Hindlimb muscle (tissue), 1 donor: ENCODE measurements at places on chromosomes 5 and 9. TPM values are rescaled to one million over a fixed set of nuclear protein-coding genes. Genes with fewer than 3 reads are reported as not detected.

OR13J1 gene
- polyA plus RNA-seq = not detected

IFNA2 gene
- not detected for polyA plus RNA-seq

FAM13B gene
- 24.6 TPM for polyA plus RNA-seq

NR2F1-AS1 gene
- polyA plus RNA-seq = 2.7 TPM

LCN1 gene
- polyA plus RNA-seq = not detected

TMEFF1 gene
- polyA plus RNA-seq = 2.7 TPM

EFNA5 gene
- 4.7 TPM for polyA plus RNA-seq

CAMK2A gene
- polyA plus RNA-seq = 116 TPM

MELK gene
- 8.5 TPM for polyA plus RNA-seq

PDLIM4 gene
- 51.7 TPM for polyA plus RNA-seq

ADAMTS13 gene
- 10.4 TPM for polyA plus RNA-seq

GRCh38 chr9:75185585-75186170 lies 97.4 kb downstream of the OSTF1 start:
- no peak for DNase-seq

GRCh38 chr5:32311404-32312196 lies 1.1 kb downstream of the MTMR12 start:
- DNase-seq = no peak

GRCh38 chr5:89313044-89313443 lies 430.1 kb upstream of the MEF2C start:
- no peak for DNase-seq

- DNase-seq = no peak
Measured at GRCh38 chr5:126956991-126957390, 73.4 kb downstream of the MARCHF3 start.

- DNase-seq = no peak
Measured at GRCh38 chr5:61347080-61347479, 15.0 kb downstream of the ZSWIM6 start.

GRCh38 chr5:39376293-39376714 lies 12.0 kb upstream of the C9 start:
- no peak for DNase-seq

GRCh38 chr5:101782352-101783103 lies 513.6 kb downstream of the SLCO4C1 start:
- DNase-seq = no peak

GRCh38 chr9:124011460-124012301 lies at the start of gene LHX2:
Gene LHX2 (plus strand): TSS chr9:124011768. CDS start chr9:124012349, 581 bp downstream.
- peak; percentile 78 for DNase-seq

DNA sequence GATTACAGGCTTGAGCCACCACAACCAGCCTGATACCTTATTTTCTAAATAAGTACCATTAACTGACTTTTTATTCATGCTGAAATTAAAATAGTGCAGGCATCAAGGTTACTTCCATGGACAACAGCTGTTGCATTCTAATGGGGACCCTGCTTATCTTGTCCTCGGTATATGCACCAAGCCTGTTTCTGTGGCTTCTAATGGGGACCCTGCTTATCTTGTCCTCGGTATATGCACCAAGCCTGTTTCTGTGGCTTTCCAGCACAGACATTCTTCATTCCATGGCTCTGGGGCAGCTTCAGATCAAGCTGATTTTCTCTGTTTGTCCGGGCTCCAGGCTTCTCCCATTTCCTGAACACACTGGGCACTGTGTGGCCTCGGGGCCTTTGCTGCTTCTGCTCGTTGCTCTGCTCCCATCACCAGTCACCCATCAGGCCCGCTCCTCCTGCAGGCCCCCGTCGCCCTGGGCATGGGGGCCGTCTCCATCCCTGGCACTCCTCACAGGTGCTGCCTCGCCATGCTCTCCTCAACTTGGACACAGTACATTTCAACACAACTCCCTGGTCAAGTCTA lies 30.7 kb downstream of the ZNF354A start:
- no peak for DNase-seq

DNA sequence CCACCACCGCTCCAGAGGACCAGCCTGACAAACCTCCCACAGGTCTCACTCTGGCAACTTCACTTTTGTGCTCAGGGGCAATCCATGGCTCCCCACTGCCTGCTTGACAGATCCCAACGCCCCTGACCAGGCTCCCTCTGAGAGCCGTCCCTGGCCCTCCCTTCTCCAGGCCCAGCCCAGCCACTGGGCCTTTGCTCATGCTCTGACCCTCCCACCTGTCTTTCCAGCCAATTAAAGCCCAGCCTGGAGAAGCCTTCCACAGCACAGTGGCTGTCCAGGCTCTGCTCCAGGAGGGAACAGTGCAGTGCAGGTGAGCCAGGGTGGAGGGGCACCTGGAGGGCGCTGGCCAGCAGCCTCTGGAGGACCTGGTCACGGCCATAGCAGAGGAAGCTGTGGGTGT lies 3.3 kb downstream of the ENTPD2 start:
- no peak for DNase-seq

DNA sequence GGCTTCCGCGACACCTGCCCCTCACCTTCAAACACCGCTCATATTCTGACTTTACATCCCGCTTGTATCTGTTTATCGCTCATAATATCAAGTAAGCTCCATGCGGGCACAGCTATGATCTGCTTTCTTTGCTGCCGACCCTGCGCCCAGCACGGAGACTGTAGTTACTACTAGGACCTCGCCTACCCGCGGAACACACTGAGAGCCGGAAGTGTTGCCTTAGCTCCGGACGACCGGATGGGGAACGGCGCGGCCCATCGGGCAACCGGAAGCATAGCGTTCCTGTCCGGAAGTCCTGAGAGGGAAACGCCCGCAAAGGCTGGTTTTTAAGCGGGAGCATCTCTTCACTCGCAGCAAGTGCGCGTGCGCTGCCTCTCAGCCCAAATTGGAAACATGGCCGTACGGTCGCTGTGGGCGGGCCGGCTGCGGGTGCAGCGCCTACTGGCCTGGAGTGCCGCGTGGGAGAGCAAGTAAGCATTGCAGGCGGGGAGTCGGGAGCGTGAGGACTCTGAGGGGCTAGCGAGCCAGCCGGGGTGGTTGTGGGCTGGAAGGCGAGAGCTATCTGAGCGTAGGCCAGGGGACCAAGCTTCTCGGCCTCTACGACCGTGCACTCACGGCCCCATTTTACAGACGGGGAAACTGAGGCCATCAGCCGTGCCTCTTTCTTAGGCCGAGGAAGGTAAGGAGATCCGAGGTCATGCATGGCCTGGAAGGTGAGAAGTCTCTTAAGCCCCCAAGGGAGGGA lies at the start of gene GRPEL2:
Gene GRPEL2, plus strand, starts transcription at position 353 of the 745 bp plus-strand sequence. Its CDS starts 41 bp downstream, at position 394.
- DNase-seq = peak; percentile 96

- DNase-seq = no peak
Measured at GRCh38 chr5:37814699-37815098, 25.1 kb downstream of the GDNF start.

DNA sequence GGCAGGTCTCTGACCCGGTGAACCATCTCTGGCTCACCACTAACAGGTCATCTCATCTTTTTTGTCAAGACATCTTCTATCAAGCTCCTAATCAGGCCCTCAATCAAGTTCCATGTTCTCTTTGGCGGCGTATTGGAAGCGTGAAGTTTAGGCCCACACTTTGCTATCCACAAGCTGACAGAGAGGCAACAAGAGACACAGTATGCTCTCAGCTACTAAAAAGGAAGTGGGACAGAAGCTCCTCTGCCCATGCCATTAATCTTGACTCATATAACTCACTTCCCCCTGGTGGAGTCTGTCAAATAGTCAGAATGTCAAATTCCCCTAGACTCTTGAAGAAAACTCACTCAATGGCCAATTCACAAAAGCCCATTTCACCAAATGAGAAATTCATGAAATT lies 77.6 kb upstream of the TMC1 start:
- DNase-seq = no peak

DNA sequence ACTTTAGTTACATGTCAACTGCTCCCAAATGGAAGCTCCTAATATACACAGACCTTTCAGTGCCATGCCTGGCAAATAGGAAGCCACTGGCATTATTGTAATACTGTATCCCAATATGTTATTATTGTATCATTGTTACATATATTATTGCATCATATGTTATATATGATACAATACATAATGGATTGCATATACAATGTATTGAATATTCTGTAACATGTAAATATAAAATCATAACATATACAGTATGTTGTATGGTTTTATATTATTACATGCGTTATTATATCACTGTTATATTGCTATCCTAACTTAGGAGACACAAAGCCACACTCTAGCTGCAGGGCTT lies 38.5 kb downstream of the RAPGEF1 start:
- no peak for DNase-seq

DNA sequence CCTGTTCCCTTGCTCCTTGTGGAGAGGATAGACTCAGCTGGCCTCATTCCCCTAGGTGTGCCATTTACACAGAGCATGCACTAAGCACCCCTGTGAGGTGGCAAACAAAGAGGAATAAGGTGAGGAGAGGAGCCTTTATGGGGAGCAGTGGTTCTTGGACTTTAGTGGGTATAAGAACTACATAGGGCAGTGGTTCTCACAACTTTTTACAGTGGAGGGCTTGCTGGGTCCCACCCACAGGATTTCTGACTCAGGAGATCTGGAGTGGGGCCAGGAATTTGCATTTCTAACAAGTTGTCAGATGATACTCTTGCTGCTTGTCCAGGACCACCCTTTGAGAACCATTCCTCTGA lies 42.0 kb downstream of the CSF1R start:
- no peak for DNase-seq

- no peak for DNase-seq
Measured at GRCh38 chr5:19179571-19179970, 808.4 kb downstream of the CDH18 start.

- no peak for DNase-seq
Measured at GRCh38 chr5:109884676-109885075, 194.9 kb downstream of the MAN2A1 start.
